ENCODE measurements at places on chromosomes 7 and 10.

GRCh38 chr7:131007439-131008330 is 273.7 kb upstream of the KLF14 start:
- no peak for DNase-seq

DNA sequence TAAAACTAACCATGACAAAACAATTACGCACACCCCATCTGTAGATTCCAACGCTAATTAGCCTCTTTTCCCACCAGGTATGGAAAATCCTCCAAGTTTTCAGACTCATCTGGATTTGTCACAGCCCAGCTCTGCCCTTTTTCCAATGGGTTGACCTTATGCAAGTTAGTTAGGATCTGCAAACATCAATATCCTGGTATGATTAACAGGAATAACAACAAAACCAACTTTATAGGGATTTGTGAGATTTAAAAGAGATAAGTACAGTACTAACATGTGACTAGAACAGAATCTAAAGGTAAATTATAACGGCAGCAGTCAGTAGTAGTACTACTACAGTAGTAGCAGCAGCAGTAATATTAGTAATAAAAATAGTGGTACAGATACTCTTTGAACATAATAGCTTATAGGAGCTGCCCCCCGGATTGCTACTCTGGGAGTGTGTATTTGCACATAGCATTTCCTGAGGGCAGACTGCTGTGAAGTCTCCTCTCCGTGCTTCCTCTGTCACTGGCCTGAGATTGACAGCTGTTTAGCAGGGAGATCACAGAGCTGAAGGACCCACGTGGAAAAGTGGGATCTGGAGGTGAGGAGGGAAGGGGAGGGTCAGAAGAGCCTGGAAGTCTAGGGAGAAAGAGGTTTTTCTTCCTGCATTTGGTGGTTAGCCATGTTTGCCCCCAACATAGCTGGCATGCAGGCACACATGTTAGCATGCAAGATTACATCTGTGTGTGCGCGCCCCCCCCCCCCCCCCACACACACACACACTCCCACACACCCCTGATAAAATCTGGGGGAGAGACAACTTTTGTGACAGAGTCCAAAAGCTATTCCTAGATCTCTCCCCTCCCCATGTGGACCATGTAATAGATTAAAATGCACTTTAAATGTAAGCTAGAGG is 73.3 kb upstream of the FAM171A1 start:
- DNase-seq: no peak

DNA sequence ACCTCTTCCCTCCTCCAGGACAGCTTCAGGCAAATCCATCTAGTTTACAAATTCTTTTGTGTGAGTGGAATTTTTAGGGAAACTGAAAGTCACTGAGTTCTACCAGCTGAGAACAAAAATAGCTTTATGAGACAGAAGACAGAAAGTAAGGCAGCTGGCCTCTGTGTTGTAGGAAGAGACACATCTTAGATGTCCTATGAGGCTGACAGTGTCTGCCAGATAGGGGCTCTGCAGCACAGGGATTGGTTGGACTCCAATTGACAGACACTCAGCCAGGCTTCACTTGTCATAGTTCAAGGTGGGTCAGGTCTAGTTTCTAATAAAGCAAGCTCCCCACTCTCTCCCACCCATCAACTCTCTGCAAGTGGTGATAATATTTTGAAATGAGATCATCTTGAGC is 574.9 kb downstream of the CCSER2 start:
- no peak for DNase-seq

GRCh38 chr10:110600487-110601101 is 33.1 kb downstream of the SMC3 start:
- no peak for DNase-seq

DNA sequence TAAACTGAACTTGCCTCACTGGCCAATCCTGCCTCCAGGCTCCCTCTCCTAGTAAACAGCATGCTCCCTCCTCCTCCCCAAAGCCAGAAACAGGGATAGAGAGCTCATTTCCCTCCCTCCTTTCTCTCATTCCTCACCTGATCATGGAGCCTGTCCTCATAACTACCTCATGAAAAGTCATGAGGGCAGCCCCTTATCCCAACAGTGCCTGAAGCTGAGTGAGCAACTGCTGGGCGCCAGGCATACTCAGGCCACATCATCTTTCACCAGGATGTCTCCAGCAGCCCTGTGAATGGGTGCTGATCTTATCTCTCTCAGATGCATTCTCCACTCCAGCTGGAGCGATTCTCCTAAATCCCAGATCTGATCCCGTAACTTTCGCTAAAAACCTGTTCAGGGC is 307.2 kb downstream of the PRPF18 start:
- no peak for DNase-seq

GRCh38 chr10:118965645-118966044 is 63.9 kb upstream of the NANOS1 start:
- DNase-seq: no peak

DNA sequence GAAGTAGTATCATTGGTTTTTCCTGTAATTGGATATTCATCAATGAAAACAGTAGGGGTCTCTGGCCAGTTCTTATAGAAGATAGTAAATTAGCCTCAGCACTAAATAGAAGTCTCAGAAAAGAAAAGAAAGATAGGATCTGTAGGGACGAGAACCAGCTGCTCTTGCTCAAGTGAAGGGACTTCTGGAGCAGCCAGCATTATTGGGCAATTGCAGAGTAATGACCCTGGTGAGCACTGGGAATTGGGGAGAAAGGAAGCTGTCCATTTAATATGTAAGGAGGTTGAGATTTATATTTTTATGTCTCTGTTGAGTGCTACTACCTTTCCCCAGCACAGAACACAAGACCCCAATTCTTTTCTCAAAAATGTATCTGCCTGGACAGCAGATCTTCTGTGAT is 61.2 kb upstream of the WNT16 start:
- DNase-seq: no peak
